ENCODE measurements at places on chromosomes 2 and 18.

DNA sequence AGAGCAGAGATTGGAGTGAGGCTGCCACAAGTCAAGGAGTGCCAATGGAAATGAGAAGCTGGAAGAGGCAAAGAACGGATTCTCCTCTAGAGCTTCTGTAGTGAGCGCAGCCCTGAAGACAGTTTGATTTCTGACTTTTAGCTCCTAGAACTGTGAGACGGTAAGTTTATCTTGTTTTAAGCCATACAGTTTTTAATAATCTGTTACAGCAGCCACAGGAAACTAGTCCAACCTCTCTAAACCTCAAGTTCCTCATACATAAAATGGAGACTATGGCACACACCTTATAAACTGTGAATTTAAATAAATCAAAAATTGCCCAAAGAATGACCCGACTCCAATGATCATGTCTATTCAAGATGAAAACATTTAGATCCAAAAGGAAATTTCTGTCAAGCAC is 596.5 kb downstream of the BCL11A start:
- no peak for DNase-seq

- DNase-seq, result no peak
These were observed 61.7 kb downstream of the INPP5D start for GRCh38 chr2:233121856-233122255.

GRCh38 chr2:113977660-113978523 is 88.0 kb downstream of the ACTR3 start:
- DNase-seq, result peak; percentile 56

DNA sequence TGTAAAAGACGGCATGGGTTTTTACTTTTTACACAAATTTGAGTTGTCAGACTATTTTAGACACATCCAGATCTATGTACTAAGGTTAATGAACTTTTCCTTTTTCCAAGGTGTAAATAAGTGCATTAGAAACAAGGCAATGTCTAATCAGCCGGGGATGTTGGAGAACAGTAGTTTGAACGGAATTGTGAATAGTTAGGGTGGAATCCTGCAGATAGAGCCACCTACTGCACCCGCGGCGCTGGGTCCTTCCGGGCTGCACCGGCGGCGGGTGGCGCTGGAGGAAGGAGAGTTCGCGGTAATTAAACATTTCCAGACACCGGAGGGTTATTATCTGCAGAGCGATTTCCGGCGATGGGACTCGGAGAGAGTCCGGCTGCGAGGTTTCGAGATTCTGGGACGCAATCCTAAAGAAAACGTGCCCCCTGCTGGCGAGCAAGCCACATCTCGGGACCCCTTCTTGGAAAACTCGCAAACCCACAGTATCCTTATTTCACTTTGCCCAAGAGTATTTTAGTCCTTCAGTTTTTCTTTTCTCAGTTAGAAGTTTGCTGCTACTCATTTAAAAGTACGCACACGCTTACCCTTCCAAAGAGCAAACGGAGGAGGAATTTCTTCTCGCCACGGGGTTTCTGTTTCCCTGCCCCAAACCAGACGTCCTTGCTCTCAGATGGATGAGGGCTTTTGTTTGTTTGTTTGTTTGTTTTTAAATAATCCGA is 4.5 kb upstream of the OSR1 start:
- DNase-seq, result peak; percentile 78

DNA sequence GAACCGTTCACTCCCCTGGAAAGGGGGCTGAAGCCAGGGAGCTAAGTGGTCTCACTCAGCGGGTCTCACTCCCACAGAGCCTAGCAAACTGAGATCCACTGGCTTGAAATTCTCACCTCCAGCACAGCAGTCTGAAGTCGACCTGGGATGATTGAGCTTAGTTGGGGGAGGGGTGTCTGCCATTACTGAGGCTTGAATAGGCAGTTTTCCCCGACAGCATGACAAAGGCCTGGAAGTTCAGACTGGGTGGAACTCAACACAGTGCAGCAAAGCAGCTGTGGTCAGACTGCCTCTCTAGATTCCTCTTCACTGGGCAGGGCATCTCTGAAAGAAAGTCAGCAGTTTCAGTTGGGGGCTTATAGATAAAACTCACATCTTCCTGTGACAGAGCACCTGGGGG is 292.5 kb downstream of the NUP35 start:
- no peak for DNase-seq

GRCh38 chr18:5429681-5430080 is 114.1 kb downstream of the EPB41L3 start:
- DNase-seq, result no peak

GRCh38 chr2:161448431-161448830 is 32.3 kb downstream of the TBR1 start:
- DNase-seq, result no peak

DNA sequence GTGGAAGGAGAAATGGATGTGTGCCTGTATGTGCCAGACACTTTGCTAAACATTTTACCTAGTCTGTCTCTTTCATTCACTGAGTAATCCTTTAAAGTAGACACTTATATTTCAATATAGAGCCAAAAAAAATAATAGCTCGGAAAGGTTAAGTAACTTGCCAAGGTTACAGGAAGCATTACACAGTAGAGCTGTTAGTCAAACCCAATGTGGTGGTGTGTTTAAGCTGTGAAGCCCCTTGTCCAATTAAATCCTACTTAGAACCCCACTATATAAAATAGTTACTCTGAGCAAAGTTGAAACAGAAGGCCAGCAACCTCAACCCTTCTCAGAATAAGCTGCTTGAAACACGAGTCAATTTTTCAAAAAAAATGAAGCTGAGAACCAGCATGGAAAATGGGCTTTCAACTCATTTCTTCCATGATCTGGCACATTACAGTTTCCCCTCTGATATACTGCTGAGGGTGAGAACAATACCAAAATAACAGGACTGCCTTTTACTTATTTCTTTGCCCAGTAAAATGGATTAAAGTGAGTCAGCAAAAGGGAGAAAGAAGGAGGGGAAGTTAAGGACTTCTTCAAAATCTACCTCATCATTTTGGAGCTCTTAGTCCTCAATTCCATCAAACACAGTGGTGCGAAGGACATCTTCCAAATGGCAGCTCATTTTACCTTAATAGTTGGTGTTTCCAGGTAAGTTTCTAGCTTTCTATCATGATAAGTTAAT is 7.9 kb downstream of the RDH14 start:
- DNase-seq, result no peak

DNA sequence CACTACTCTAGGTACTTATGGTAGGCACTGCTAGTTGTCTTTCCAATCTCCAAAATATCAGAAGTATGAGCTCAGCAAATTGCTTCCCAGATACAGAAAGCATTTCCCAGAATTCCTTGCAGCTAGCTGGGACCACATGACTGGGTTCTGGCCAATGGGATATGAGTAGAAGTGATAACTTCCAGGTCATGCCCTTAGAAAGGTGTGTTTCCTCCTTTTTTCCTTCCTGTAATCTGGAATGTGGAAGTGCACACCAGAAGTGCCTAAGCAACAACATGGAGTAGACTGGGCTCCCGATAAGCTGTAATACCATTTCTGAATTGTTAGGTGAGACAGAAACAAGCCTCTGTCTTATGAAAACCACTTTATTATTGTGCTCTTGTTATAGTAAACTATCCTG is 279.8 kb downstream of the ZNF385B start:
- DNase-seq, result no peak

DNA sequence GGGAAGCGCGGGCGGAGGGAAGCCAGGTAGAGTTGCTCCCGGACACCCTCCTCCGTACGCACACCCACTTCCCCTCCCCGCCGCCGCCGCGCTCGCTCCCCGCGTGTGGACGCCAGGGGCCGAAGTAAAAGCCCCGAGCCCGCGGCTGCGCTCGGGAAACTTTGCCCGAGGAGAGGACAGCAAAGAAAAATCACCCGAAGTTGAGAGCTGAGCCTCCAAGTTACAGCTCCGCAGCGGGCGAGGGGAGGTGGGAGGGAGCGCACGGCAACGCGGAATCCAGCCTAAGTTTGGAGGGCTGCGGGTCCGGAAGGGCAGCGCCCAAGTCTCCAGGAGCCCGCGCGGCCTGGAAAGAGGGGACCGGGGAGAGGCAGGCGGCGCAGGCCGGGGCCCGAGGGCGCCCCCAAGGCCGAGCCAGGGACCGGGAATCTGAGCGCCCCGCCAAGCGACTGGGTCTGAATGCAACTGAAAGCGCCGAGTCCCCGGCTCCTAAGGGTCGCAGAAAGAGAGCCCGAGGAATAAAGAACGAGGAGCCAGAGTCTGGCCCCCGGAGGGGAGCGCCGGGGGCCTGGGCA is 706 bp upstream of the BCL11A start:
- peak; percentile 52 for DNase-seq

- no peak for DNase-seq
These were observed 520.3 kb downstream of the SOX11 start for GRCh38 chr2:6212491-6212890.

DNA sequence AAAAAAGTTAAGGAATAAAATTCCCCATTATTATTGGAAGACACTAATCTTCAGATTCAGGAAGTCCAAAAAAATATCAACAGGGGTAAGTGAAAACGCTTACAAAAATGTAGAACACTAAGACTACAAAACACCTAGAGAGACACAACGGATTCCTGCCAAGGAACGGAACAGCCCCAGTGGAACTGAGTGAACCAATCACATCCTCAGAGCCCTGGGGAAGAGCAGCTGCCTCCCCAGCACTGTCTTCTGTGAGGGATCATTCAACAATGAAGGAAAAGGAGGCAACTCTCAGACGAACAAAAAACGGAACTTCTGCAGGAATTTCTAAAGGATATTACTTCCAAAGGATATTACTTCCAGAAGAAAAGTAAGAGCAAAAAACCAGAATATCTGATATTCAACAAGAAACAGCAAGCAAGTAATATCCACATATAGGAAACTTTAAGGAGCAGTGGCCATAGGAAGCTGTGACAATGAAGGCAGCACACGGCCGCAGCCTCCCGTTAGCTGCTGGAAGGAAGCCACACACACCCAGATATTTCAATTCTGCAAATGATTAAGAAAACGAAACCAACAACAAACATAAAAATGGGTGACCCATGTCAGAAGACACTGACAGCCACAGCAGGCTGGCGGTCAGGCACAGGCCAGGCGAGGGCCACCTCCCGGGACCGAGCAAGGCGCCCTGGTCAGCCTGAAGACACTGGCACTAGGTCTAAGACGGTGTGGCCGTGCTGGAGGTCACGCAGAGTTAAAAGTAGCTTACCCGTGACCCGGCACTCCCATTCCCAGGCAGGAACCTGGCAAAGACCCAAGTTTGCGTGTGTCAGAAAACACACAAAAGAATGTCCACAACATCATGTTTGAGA is 81.8 kb downstream of the HDAC4 start:
- no peak for DNase-seq

DNA sequence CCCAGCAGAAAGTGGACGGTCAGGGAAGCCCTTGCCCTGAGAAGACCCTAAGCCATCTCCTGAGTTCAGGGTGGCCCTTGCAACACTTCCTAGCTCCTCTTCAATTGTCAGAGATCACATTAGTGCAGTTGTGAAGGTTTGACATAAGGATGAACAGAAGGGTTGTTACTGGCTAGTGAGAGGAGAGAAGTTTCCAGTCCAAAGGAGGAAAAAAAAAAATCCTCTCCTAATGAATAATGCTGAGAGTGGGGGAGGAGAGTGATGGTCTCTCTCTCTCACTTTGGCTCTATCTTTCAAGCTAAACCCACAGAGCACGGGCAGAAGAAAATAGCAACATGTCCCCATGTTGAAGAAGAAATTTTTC is 819.9 kb downstream of the BCL11A start:
- DNase-seq, result no peak

GRCh38 chr2:36561237-36561944 is 36.6 kb downstream of the FEZ2 start:
- no peak for DNase-seq

DNA sequence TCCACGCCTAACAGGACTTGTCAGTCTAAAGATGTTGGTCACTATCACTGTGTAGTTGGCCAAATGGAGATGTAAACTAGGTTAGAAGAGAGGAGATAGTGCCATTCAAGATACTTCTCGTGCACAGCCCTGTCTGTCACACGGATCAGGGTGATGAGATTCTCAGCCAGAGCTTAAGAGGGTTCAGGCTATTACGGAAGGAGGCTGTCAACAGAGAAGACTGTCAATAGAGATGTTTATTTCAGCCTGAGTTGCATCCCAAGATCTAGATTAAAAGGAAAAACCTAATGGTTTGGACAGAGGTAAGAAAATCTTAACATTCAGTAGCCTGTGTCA is 83.4 kb downstream of the AAK1 start:
- no peak for DNase-seq

- no peak for DNase-seq
These were observed 247.6 kb downstream of the DYM start for GRCh38 chr18:49212819-49213218.

DNA sequence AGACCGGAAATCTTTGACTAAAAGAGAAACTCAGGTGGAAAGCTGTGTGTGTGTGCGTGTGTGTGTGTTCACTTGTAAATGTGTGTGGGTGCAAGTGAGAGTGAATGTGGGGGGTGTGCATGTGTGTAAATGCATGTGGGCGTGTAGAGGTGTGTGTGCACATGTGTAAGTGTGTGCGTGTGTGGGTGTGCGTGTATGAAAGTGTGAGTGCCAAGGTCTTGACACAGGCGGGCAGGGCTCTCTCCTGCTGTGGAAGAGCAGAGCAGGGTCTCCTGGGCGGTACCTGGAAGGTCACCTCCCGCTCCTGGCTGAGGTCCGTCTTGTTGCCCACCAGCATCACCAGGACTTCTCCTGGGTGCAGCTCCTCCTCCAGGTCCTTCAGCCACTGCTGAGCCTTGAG is 10.6 kb downstream of the PRLH start:
- no peak for DNase-seq

DNA sequence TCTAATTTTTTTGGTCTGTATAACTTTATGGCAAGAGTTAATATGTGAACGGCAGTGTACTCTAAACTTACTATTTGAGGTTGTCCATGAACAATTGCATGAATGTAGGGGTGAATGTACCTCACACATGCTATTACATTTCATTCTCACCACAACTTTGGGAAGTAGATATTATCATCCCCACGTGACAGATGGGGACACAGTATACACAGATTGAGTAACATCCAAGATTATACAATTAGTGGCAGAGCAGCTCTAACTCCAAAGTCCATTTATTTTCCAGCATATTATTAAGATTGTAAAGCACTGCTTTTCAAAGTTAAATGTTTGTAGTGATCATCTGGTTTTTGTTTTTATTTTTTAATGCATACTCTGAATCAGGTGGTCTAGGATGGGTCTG is 622.1 kb upstream of the ZEB2 start:
- DNase-seq, result no peak

DNA sequence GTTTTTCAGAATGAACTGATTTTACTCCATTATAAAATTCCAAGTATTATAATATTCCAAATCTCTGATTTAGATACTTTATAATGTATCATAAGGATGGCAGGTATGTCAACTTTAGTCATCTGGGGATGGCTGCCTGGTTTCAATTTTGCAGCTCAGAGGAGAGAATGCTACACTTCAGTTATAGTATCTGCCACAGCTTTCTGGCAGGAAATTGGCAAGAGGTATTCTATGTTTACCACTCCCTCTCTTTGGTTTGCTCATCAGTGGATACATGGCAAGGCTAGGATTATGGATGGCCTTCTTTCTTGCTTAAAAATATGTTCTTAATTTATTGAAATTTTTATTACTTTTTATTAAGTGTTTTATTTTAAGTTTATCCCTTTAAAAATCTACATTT is 67.0 kb upstream of the TNFRSF11A start:
- no peak for DNase-seq
